NCI-H2081 (cell line): ENCODE measurements at places on chromosomes 6 and 20.
A peak's percentile ranks its signal among the peaks of the same experiment; 100 is the strongest.

- no peak for DNase-seq
These were observed 11.6 kb downstream of the RIPOR3 start for GRCh38 chr20:50679753-50680104.

DNA sequence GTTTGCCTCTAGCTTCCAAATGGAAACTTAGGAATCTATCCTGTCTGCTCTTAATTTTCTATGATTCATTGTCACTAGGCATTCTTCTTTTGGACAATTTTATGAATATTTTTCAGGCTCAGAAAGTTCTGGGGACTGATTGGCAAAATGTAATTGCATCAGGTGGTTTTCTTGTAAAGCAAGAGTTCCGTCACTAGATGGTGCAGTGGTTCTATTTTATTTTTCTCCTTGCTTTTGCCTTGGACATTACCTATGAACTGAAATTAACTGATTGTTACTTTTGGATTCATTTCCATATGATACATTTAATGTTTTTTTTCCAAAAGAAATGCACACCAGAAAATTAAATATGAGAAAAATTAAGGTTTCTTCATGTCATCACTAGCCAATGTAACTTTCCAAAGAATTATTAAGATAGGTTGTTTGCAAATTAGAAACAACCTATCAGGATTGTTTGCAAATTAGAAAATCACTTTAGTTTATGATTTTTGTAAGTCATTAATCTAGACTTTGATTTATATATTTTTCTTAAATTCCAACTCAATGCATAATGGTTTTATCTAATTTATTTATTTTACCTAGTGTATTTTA lies 48.0 kb downstream of the TMEM170B start:
- peak; percentile 31 for DNase-seq

DNA sequence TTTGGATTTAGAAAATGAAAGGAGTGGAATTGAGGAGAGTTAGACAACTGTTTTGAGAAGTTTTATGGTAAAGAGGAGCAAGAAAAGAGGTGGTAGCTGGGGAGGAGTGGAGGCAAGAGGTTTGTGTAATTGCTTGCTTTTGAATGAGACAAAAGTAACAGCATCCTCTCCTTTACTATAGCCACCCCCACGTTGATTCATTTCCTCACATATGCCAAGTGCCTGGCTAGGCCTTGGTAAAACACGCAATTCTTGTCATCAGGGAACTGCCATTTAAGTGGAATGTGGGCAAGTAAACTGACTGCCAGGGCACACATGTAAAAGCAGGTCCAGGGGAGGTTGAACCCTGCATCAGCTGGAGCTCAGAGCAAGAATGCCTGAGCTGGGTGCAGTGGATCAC lies 4.1 kb downstream of the MTRES1 start:
- DNase-seq: no peak

- no peak for DNase-seq
These were observed 126.1 kb upstream of the UST start for GRCh38 chr6:148620579-148621298.

DNA sequence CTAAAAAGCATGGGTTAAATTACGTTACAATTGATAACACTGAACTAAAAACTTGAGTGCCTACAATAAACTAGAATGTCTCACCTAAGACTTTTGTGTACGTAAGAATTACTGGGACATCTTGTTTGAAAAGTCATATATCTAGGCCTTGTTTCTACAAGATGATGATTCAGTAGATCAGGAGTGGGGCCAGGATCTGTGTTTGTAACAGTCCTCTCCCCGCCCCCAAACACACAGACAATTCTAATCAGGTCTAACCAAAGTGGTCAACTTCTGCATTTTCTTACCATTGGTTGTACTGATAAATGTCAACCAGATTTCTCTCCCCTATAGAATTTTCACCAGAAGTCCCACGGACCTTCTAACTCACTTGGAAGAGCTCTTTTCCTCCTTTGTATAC lies 56.9 kb downstream of the RAMACL start:
- no peak for DNase-seq

GRCh38 chr6:132205946-132206345 lies 195.3 kb downstream of the MOXD1 start:
- DNase-seq: no peak

- DNase-seq: no peak
These were observed 197.0 kb downstream of the SIM1 start for GRCh38 chr6:100267721-100268123.

DNA sequence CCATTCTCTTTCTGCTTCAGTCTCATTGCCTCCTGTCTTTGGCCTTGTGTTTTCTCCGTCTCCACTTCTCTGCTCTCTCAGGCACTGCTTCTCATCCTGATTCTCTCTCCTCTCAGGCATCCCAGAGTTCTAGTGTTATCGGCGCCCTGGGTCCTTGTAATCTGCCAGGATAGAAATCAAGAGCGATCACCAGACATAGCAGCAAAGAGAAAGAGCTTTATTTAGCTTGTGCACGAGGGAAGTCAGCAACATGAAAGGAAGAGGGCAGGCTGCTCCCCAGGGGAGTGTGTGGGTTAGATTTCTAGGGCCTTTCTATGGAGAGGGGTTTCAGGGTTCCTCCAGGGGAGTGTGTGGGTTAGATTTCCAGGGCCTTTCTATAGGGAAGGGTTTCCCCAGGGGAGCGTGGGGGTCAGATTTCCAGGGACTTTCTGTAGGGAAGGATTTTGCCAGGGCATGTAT lies 32.5 kb downstream of the SUN5 start:
- DNase-seq: no peak

DNA sequence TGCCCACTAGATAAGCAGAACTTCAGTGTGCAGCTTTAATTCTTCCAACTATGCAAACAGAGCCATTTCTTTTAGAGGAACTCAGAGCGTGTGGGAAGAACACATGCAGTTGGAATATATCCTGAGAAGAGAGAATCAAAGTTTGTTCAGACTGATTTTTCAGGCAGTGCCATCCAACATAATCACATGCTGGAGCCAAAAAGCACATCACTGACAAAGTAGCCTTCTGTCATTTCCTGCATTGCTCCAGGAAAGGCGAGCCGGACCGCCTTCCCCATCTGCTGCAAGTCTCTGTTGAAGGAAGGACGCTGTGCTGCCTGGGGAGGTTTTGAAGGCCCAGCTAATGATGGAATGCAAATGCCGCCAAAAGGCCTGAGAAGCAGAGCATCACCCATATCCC lies 98.4 kb downstream of the DOK5 start:
- DNase-seq: no peak

- no peak for DNase-seq
These were observed 79.6 kb downstream of the RPS12 start for GRCh38 chr6:132893772-132894490.

- no peak for DNase-seq
These were observed 25.0 kb upstream of the EMILIN3 start for GRCh38 chr20:41391587-41392001.

- DNase-seq: no peak
These were observed 9.0 kb upstream of the ISM1 start for GRCh38 chr20:13211956-13212618.

GRCh38 chr6:5004373-5005037 lies 668 bp upstream of the RPP40 start:
- DNase-seq: no peak
